Nephron progenitor cell (in vitro differentiated cells): ENCODE measurements at places on chromosomes 13 and 19.

- no peak overlapping the region for H3K27ac ChIP-seq
- no peak for DNase-seq
- no peak overlapping the region for H3K4me3 ChIP-seq
- H3K36me3 ChIP-seq = no peaks in the 10 kb centered on the region
These were observed 76.0 kb upstream of the TSC22D1 start for GRCh38 chr13:44652168-44652567.

- H3K27me3 ChIP-seq = peaks cover 35% of the 10 kb centered on the region
- no peaks in the 10 kb centered on the region for H3K4me1 ChIP-seq
- H3K27ac ChIP-seq = no peak overlapping the region
- H3K36me3 ChIP-seq = no peaks in the 10 kb centered on the region
- no peak for DNase-seq
These were observed 19.9 kb downstream of the TINCR start for GRCh38 chr19:5547881-5548280.

DNA sequence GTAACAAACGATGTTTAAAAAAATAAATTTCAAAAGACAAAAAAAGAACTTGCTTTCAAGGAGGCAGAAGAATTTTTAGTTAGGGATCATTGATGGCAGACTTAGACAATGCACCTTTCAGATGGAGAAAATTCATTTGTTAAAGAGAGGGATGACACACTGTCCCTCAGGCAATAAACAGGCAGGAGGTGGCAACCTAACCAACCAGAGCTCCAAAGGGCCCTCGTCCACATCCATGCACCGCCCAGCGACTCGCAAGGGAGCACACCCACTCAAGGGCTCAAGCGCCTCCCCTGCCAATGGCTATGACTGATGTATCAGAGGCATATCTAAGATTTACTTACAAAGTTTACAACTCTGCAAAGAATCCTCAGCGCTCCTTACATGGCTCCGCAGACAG is 81.9 kb downstream of the TUBGCP3 start:
- H3K4me1 ChIP-seq = peaks cover 8% of the 10 kb centered on the region
- H3K27ac ChIP-seq = no peak overlapping the region
- DNase-seq = no peak
- peaks cover 52% of the 10 kb centered on the region for H3K36me3 ChIP-seq
- H3K4me3 ChIP-seq = no peak overlapping the region
- H3K27me3 ChIP-seq = no peaks in the 10 kb centered on the region

- no peak overlapping the region for H3K27ac ChIP-seq
- H3K36me3 ChIP-seq = no peaks in the 10 kb centered on the region
- H3K4me3 ChIP-seq = no peak overlapping the region
- H3K4me1 ChIP-seq = peaks cover 18% of the 10 kb centered on the region
- peaks cover 15% of the 10 kb centered on the region for H3K27me3 ChIP-seq
These were observed 40.9 kb downstream of the GNG7 start for GRCh38 chr19:2661615-2662014.

- peaks cover 25% of the 10 kb centered on the region for H3K4me1 ChIP-seq
- DNase-seq = peak; percentile 81
These were observed 244.4 kb upstream of the MAB21L1 start for GRCh38 chr13:35720690-35721554.

GRCh38 chr19:50387176-50387867 is 3.2 kb downstream of the POLD1 start:
- DNase-seq = no peak
- H3K27ac ChIP-seq = peak overlapping the region; percentile 84
- H3K4me3 ChIP-seq = peak overlapping the region; percentile 20
- H3K27me3 ChIP-seq = no peaks in the 10 kb centered on the region
- H3K36me3 ChIP-seq = peaks cover 50% of the 10 kb centered on the region

GRCh38 chr13:103009051-103009840 is 57.0 kb downstream of the SLC10A2 start:
- no peaks in the 10 kb centered on the region for H3K4me1 ChIP-seq
- no peaks in the 10 kb centered on the region for H3K36me3 ChIP-seq
- DNase-seq = no peak
- H3K27ac ChIP-seq = no peak overlapping the region

DNA sequence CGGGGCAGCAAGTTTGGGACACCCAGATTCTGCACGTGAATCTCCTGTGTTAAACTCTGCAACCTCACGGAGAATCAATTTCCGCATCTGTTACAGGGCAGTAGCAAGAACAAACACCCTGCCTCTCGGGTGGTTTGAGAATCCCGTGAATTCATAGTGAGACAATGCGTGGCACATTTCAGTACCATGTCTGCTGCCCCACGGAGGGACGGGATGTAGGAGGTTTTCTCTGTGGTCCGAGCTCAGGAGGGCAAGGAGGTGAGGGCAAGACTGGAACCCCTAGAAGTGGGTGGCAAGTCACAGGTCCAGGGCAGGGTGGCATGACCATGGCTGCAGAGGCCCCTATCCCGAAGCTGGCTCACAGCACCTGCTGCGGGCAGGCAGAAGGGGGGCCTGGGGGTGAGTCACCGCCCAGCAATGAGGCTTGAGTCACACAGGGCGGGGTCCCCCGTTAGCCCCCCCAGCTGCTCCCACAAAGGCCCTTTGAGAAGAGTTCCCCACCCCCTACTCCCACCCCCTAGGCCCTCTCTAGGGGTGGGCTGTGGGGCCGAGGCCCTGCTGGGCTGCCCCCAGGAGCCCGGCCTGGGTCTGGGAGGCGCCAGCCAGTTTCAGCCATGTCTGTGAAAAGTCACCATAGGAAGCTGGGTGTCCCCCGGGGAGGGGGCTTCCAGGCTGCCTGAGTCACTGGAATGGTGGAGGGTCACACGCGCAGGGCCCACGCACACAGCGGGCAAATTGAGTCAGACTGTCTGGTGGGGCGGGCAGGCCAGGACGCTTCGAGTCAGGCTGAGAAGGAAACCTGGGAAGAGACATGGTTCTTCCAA is 25.8 kb upstream of the NANOS3 start:
- no peaks in the 10 kb centered on the region for H3K27me3 ChIP-seq
- H3K4me1 ChIP-seq = peaks cover 31% of the 10 kb centered on the region
- H3K36me3 ChIP-seq = no peaks in the 10 kb centered on the region
- DNase-seq = no peak
- H3K4me3 ChIP-seq = peak overlapping the region; percentile 40

DNA sequence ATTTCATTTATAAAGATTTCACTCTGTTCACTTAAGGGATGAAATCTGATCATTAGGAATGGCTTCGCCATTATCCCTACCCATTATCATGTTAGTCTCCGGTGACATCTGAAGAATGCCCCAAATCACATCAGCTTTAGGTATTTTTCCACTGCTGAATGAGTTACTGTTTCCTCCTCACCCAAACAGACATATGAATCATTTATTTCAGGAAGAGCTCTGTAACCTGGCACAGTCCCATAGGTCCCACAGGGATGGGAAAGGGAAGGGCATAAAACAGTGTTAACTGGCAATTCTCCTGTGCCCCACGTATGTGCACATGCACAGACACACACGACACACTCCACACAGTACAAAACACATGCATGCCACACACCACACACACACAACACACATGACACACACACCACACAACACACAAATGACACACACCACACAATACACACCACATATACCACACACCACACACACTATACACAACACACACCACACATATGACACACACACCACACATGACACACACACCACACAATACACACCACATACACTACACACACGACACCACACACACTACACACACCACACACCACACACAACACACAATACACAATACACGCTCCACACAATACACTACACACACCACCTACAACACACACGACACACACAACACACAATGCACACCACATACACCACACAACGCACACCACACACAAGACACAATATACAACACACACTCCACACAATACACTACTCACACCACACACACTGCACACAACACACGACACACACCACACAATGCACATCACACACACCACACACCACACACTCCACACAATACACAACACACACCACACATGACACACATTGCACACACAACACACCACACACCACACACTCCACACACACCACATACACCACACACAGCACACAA is 15.4 kb downstream of the TMEM255B start:
- H3K36me3 ChIP-seq = no peaks in the 10 kb centered on the region
- H3K27me3 ChIP-seq = peaks cover 40% of the 10 kb centered on the region
- H3K27ac ChIP-seq = no peak overlapping the region
- H3K4me1 ChIP-seq = peaks cover 9% of the 10 kb centered on the region
